CD4-positive, alpha-beta memory T cell (primary cell): ENCODE measurements at places on chromosomes 1 and 21.

DNA sequence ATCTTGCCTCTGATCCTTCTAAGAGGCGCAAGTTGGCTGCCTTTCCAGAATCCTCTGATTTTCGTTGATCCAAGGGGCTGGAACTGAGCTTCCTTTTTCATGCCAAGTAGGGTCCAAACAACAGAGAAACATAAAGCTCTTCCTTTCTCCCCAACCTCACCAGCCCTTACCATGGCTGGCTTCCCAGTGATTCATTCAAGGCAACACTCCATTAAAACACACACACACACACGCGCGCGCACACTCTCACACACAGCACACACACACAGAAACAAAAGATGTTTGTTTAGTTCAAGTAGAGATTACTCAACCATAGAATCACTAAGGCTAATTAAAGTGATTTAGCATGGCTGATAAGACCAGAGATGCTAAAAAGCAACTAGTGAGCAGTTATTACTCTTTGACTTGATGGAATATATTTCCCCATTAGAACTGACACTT lies 13.0 kb upstream of the GUCA2A start:
- DNase-seq = no peak

GRCh38 chr1:109919303-109919702 lies 8.7 kb downstream of the CSF1 start:
- DNase-seq = no peak

- no peak for DNase-seq
These were observed 165.3 kb downstream of the TNFSF18 start for GRCh38 chr1:172885411-172885810.

GRCh38 chr1:171635661-171636060 lies 13.6 kb downstream of the MYOCOS start:
- no peak for DNase-seq

DNA sequence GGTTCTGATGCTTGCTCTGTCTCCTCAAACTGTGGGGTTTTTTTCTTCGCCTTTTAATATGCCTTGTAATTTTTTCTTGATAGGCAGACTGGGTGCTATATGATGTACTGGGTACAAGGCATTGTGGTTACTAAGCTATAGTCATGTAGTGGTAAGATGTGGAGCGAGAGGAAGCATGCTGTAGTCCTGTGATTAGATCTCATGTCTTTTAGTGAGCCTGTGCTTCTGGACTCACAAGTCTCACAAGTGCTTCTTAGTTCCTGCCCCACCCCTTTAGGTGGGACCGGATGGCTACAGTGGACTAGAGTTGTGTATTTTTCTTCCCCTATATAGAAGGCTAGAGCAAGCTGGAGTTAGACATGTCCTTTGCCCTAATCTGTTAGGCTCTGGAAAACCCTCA lies 178.7 kb downstream of the DNM3 start:
- DNase-seq = no peak

- DNase-seq = no peak
These were observed 150.9 kb upstream of the DSCAM start for GRCh38 chr21:40997831-40998230.

GRCh38 chr1:240650877-240651276 lies 38.9 kb upstream of the GREM2 start:
- DNase-seq = no peak

- peak; percentile 11 for DNase-seq
These were observed 50.5 kb downstream of the PEX14 start for GRCh38 chr1:10525208-10525607.

- DNase-seq = no peak
These were observed 602 bp upstream of the UFC1 start for GRCh38 chr1:161153176-161153575.

DNA sequence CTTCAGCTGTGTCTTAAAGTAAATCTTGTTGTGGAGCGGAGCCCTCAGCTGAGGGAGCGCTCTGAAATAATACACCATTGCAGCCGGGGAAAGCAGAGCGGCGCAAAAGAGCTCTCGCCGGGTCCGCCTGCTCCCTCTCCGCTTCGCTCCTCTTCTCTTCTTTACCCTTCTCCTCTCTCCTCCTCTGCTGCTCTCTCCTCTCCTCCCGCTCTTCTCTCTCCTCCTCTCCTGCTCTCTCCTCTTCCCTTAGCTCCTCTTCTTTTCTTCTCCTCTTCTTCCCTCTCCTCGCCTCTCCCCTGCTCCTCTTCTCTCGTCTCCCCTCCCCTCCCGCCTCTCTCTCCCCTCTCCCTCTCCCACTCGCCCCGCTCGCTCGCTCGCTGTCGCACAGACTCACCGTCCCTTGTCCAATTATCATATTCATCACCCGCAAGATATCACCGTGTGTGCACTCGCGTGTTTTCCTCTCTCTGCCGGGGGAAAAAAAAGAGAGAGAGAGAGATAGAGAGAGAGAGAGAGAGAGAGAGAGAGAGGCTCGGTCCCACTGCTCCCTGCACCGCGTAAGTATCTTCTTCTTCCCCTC lies at the start of gene PROX1:
Gene PROX1, plus strand, starts transcription at position 47 of the 580 bp plus-strand sequence. CDS start 8,563 bp downstream, outside the sequence.
- peak; percentile 49 for DNase-seq

- DNase-seq = no peak
These were observed 286.5 kb downstream of the NFIA start for GRCh38 chr1:61368876-61369275.

- DNase-seq = peak; percentile 68
These were observed 10.7 kb downstream of the FMOD start for GRCh38 chr1:203340112-203340790.
